ENCODE measurements at places on chromosomes 2 and 18. TPM values are rescaled to one million over a fixed set of nuclear protein-coding genes. Genes with fewer than 3 reads are reported as not detected.

UGT1A8 gene
- not detected for total RNA-seq

TRIM54 gene
- not detected for total RNA-seq

KATNAL2 gene
- total RNA-seq = 7.8 TPM

MOCOS gene
- 2.2 TPM for total RNA-seq

UGT1A5 gene
- not detected for total RNA-seq

ANKRD30BL gene
- not detected for total RNA-seq

SCG2 gene
- total RNA-seq = 0.25 TPM

DNAJC5G gene
- total RNA-seq = not detected

FBXO15 gene
- 0.60 TPM for total RNA-seq

OTOS gene
- not detected for total RNA-seq

NEU2 gene
- not detected for total RNA-seq

CFC1 gene
- 0.50 TPM for total RNA-seq

CYTIP gene
- 13.4 TPM for total RNA-seq

PHOSPHO2 gene
- 27.7 TPM for total RNA-seq

- no peak for DNase-seq
These were observed 150.9 kb upstream of the REV1 start for GRCh38 chr2:99640635-99641151.

GRCh38 chr2:230868947-230869913 is 4.5 kb downstream of the ITM2C start:
- DNase-seq = no peak

DNA sequence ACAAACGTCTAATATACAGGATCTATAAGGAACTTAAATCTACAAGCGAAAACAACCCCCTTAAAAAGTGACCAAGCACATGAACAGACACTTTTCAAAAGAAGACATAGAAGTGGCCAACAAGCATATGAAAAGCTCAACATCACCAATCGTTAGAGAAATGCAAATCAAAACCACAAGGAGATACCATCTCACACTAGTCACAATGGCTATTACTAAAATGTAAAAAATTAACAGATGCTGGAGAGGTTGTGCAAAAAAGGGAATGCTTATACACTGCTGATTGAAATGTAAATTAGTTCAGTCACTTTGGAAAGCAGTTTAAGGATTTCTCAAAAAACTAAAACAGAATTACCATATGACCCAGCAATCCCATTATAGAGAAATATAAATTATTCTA is 1148.5 kb upstream of the FAM98A start:
- no peak for DNase-seq

DNA sequence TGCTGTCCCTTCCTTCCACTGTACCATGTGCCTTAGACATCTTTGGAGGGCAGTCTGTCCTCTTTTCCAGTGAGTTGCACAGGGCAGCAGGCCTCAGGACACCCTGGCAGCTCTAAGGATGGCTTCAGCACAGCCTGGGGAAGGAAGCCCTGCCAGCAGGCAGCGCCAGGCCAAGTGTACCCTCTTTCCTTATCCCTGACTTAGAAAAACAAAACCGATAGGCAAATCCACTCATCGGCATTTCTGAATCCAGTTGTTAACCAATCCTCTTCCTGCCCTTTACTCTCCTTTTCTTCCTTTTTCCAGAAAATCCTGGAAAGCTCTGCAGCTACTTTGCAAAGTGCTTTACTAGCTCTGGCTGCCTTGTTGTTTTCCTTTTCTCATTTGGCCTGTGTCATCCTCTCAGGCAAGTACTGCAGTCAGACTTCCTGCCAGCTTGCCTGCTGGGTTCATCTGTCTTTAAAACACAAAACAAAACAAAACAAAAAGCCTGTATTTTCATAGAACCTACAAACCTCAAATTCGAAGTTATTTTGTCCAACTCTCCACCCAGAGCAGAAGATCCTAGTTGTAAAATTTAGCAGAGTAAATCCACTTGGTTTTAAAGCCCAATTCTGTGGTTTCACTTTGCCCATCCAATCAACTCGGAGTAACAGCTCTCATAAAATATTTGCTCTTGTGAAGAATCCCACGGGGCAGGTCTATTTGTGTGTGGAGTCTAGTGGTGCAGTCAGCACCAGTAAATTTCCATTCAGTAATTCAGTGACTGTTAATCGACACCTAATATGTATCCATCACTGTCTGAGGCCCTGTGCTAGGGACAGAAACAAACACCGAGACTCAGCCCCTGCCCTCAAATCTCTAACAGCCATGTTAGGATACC is 45.2 kb downstream of the PCBP1 start:
- DNase-seq = no peak

- DNase-seq = no peak
These were observed 64.7 kb downstream of the MRPL35 start for GRCh38 chr2:86263956-86264355.

- DNase-seq = no peak
These were observed 63.8 kb downstream of the SOWAHC start for GRCh38 chr2:109677835-109678580.

DNA sequence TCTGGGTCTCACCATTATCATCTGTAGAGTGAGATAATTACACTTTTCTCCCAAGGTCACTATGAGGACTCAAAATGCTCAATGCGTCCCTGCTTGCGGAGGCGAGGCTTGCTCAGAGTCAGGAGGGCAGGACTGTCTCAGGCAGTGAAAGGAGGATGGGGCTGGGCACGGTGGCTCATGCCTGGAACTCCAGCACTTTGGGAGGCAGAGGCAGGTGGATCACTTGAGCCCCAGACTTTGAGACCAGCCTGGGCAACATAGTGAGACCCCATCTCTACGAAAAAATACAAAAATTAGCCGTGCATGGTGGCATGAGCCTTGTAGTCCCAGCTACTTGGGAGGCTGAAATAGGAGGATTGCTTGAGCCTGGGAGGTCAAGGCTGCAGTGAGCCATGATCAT is 1.8 kb upstream of the KCNIP3 start:
- no peak for DNase-seq

- DNase-seq = no peak
These were observed 546 bp downstream of the CHPF start for GRCh38 chr2:219542931-219543595.

- no peak for DNase-seq
These were observed 57.8 kb upstream of the KIF5C start for GRCh38 chr2:148817210-148817708.

DNA sequence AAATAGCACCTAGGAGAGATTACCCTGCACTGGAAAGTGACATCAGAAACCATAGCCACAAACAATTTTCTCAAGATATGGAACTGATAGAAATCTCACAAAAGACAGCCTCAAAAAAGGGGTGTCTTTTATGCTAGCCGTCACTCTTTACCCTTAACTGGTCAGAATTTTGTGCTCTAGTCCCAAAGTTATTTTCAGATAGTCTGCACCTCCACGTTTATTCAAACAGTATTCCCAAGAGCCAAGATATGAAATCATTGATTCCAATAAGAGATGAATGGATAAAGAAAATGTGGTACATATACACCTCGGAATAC is 23.5 kb upstream of the PMAIP1 start:
- no peak for DNase-seq

DNA sequence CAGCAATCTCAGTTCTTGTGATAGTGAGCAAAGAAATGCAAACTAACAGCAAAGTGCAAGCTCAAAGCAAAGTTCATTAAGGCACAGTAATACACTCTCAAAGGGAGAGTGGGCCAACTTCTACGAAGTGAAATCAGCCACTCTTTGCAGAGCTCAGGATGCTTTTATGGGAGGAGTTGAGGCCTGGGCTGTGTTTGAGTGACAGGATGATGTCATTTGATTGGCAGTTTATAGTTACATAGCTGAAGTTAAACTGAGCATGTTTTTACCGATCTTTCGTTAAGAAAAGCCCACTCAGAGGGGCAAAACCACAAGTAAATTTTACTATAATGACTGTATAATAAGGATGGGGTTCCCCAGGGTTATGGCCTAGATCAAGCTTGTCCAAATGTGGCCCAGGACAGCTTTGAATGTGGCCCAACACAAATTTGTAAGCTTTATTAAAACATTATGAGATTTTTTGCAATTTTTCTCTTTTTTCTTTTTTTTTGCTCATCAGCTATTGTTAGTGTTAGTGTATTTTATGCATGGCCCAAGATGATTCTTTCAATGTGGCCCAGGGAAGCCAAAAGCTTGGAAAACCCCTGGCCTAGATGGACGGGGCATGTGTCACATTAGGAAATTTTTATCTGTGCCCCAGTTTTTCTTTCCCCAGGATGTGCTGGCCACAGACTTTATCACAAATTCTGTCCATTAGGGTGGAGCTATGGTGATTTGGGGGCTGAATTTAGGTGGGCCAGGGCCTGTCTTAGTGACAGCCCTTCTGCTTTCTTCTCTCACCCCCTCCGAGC is 8.3 kb upstream of the DNAH7 start:
- no peak for DNase-seq

DNA sequence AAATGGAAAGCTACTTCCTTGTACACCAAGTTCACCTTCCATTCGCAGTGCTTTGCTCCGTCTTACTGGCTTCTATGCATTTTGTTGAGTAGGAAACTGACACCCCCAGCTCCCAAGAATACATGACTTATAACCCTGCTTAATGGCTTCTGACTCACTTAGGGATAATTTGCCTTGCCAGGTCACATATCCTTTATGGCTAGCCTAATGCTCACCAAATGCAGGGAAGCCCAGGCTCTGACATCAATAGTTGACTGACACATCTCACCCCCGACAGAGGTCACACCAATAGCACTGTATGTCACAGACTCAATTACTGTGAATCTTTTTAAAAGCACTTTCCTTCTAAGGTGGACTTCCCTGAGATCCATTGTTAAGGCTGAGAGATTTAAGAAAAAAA is 147.2 kb downstream of the DTNA start:
- DNase-seq = no peak

DNA sequence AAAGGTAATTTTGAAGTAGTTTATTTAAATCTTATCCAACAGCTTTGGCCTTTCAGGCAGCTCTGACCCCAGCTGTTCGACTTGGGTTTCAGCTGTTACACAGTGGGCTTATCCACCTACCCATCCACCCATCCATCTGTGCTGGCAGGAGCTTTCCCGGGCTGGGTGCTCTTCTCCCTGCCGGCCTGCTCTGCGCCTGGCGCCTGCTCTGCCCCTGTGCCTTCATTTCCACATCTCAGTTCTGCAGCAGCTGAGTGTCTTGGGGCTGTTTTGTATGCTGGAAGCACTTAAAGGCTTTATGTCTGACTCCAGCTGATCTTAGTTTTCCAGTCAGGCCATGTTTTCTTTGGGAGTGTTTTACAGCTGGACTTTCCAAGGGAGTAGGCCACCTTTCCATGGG is 24.2 kb downstream of the LDLRAD4 start:
- no peak for DNase-seq

DNA sequence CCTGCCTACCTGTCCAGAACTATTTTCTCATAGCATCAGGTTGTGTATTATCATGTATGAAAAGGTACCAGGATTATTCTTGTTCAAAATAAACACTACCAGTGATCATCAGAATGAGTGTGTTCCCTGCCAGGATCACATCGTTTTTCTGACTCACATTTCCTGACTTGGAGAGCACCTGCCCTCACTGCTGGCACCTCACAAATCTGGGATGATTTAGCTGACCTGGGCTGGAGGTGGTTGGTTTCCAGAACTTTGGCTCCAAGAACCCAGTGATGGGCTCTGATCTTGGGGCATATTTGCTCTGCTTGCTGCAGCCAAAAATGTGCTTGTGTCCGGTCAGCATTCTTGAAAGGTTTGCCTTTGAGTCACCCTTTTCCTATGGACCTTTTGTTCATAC is 836.3 kb upstream of the ACVR2A start:
- no peak for DNase-seq

- DNase-seq = peak; percentile 30
These were observed 52.7 kb downstream of the MAP2 start for GRCh38 chr2:209476367-209477208.

DNA sequence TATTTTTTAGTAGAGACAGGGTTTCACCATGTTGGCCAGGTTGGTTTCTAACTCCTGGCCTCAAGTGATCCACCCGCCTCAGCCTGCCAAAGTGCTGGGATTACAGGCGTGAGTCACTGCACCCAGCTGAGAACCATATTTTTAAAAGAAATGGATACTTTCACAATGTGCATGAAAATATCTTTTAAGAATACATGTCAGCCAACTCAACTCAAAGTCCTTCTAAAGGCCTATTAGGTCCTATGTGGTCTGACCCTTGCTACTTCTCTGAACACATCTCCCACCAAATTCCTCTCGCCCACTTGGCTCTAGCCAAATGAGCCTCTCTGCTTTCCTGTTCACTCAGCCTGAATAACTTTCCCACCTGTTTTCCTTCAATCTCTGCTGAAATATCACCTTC is 119.6 kb downstream of the MTX2 start:
- no peak for DNase-seq

- DNase-seq = no peak
These were observed 260.5 kb downstream of the LTBP1 start for GRCh38 chr2:33207151-33207740.

- no peak for DNase-seq
These were observed 257.2 kb upstream of the RGPD4 start for GRCh38 chr2:107569496-107569895.

DNA sequence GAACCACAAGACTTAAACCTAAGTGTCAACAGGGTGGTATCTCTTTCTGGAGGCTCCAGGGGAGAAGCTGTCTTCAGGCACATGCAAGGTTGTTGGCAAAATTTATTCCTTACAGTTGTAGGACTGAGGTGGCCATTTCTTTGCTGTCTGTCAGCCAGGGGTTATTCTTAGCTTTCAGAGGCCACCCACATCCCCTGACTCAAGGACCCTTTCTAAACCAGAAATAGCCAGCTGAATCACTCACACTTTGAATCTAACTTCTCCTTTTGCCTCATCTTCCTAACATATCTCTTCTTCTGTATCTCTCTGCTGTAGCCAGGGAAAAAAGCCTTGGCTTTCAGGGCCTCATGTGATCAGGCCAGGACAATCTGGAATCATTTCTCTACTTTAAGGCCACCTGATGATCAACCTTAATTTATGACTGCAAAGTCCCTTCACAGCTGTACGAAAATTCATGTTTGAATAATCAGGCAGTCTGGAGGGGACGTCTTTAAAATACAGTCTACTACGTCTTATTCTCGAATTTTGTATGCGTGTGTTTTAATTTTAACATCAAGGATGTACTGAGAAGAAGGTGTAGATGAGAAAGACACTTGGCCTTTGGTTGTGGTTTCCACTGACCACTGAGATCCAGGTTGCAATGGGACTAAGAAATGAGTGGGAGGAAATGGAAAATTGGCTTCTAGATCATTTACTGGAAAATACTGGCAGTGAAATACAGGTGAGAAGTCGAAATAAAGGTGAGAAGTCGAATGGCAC is 90.4 kb downstream of the DOCK10 start:
- no peak for DNase-seq

DNA sequence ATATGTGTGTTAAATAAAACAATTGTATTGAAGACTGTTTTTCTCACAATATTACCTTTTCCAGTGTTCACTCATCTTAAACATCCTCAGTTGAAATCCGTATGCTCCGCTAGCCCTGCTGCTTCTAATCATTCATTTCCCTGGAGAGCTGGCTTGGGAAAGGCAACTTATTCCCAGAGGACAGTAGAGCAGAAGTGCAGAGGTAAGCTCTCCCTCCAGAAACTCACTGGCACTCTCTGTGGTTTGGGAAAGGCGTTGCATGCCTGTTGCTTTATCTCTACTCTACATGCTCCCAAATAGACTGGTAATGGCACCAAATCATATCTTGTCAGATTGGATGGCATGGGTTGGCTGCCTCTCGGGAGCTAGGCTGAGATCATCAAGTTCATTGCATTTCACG is 117.1 kb upstream of the BOD1L2 start:
- DNase-seq = no peak

- no peak for DNase-seq
These were observed 80.5 kb upstream of the ALKAL2 start for GRCh38 chr2:368386-368785.

GRCh38 chr2:170714381-170715061 is 616 bp upstream of the SP5 start:
- no peak for DNase-seq

GRCh38 chr18:58612315-58613055 is 16.4 kb downstream of the ALPK2 start:
- no peak for DNase-seq

Data from omental fat pad (tissue), 4 donors.